T-helper 2 cell treated with Interferon-gamma antibody and Interleukin-4, amounts not matched to agents 100 ng/mL and 5 ng/mL, for 36 hours (primary cell): ENCODE measurements at places on chromosomes 5 and 9. TPM values are rescaled to one million over a fixed set of nuclear protein-coding genes. Genes with fewer than 3 reads are reported as not detected.

The WWC1 gene
- not detected in 2 replicates for total RNA-seq

The TTC23L gene
- total RNA-seq, result not detected in 2 replicates

The SMC2 gene
- 67.7 and 68.7 TPM in 2 replicates for total RNA-seq

The LECT2 gene
- total RNA-seq, result not detected in 2 replicates

The PCDHB12 gene
- not detected in 2 replicates for total RNA-seq

The HRH2 gene
- 15.9 and 16.4 TPM in 2 replicates for total RNA-seq

The C7 gene
- not detected in 2 replicates for total RNA-seq

The SCGB3A2 gene
- total RNA-seq, result not detected in 2 replicates

The IZUMO3 gene
- total RNA-seq, result not detected in 2 replicates

The RLN2 gene
- 1.4 and 1.8 TPM in 2 replicates for total RNA-seq

The ANKDD1B gene
- total RNA-seq, result 0.23 and 0.59 TPM in 2 replicates

The PTGR1 gene
- 0.32 and 0.73 TPM in 2 replicates for total RNA-seq

The OR1J2 gene
- total RNA-seq, result not detected in 2 replicates

The PCDHGB1 gene
- 0.18 and 0.20 TPM in 2 replicates for total RNA-seq

The LRSAM1 gene
- total RNA-seq, result 14.2 and 15.6 TPM in 2 replicates

The GABRA6 gene
- not detected in 2 replicates for total RNA-seq

The ZFP37 gene
- total RNA-seq, result 0.32 and 0.48 TPM in 2 replicates

The KCTD16 gene
- not detected in 2 replicates for total RNA-seq

The RNF180 gene
- total RNA-seq, result not detected in 2 replicates

The LAMC3 gene
- 0.05 and 0.07 TPM in 2 replicates for total RNA-seq

The OSMR gene
- total RNA-seq, result not detected in 2 replicates

The CAPSL gene
- total RNA-seq, result 0.20 TPM in 1 of 2 replicates, not detected in the other

The PAIP1 gene
- 37.1 and 41.3 TPM in 2 replicates for total RNA-seq

The UNC5A gene
- not detected in 2 replicates for total RNA-seq

The PCDHGA5 gene
- total RNA-seq, result 0.41 and 0.55 TPM in 2 replicates

The NR4A3 gene
- total RNA-seq, result 2.3 and 2.8 TPM in 2 replicates

The GAS1 gene
- total RNA-seq, result 0.30 and 0.39 TPM in 2 replicates

The CNTNAP3 gene
- not detected in 2 replicates for total RNA-seq

The HSPB3 gene
- not detected in 2 replicates for total RNA-seq

The GPX8 gene
- total RNA-seq, result not detected in 2 replicates

The IL31RA gene
- 0.09 and 0.14 TPM in 2 replicates for total RNA-seq

The SPATA9 gene
- not detected in 2 replicates for total RNA-seq

The SREK1 gene
- total RNA-seq, result 68.8 and 75.3 TPM in 2 replicates

The TNFSF15 gene
- 0.64 and 0.73 TPM in 2 replicates for total RNA-seq

The ALAD gene
- total RNA-seq, result 36.6 and 36.8 TPM in 2 replicates

The SIT1 gene
- 198 and 205 TPM in 2 replicates for total RNA-seq

The NR2F1 gene
- total RNA-seq, result not detected in 2 replicates

The SLC36A2 gene
- not detected in 2 replicates for total RNA-seq

The BARHL1 gene
- not detected in 2 replicates for total RNA-seq

The MEIKIN gene
- not detected in 2 replicates for total RNA-seq

The OR13C2 gene
- not detected in 2 replicates for total RNA-seq

The DBH gene
- total RNA-seq, result not detected in 2 replicates

The CCDC183 gene
- total RNA-seq, result 0.20 and 0.55 TPM in 2 replicates

The SVEP1 gene
- not detected in 2 replicates for total RNA-seq

The LCN9 gene
- total RNA-seq, result not detected in 2 replicates

The ABCA2 gene
- total RNA-seq, result 27.8 and 30.6 TPM in 2 replicates

The EPB41L4A gene
- 0.64 and 0.70 TPM in 2 replicates for total RNA-seq

The ZFP62 gene
- 26.9 and 29.2 TPM in 2 replicates for total RNA-seq
